ENCODE measurements at places on chromosomes 16 and 17. TPM values are rescaled to one million over a fixed set of nuclear protein-coding genes. Genes with fewer than 3 reads are reported as not detected.

SEPTIN1 gene
- total RNA-seq: not detected

PTGES3L gene
- 0.33 TPM for total RNA-seq

SPATA22 gene
- total RNA-seq: not detected

KCNH6 gene
- total RNA-seq: not detected

OR4D1 gene
- total RNA-seq: not detected

MT1H gene
- total RNA-seq: not detected

ZSCAN32 gene
- total RNA-seq: 13.7 TPM

PMP22 gene
- 30.7 TPM for total RNA-seq

TPSD1 gene
- total RNA-seq: not detected

CES5A gene
- total RNA-seq: not detected

QPRT gene
- total RNA-seq: 0.10 TPM

FADS6 gene
- not detected for total RNA-seq

ABCC3 gene
- 5.2 TPM for total RNA-seq

CHD9NB gene
- 0.38 TPM for total RNA-seq

GPRC5B gene
- 24.8 TPM for total RNA-seq

WSCD1 gene
- total RNA-seq: 30.1 TPM

TERB1 gene
- not detected for total RNA-seq

GNG13 gene
- not detected for total RNA-seq

TMEM98 gene
- total RNA-seq: 54.7 TPM

GINS2 gene
- total RNA-seq: 4.9 TPM

SLC16A11 gene
- total RNA-seq: 0.98 TPM

KRTAP2-3 gene
- not detected for total RNA-seq

CA7 gene
- total RNA-seq: not detected

MPHOSPH6 gene
- total RNA-seq: 23.5 TPM

CCL14 gene
- total RNA-seq: 32.7 TPM

CBLN1 gene
- not detected for total RNA-seq

ABCC11 gene
- total RNA-seq: not detected

PKMYT1 gene
- 11.4 TPM for total RNA-seq

PRSS22 gene
- total RNA-seq: not detected

TPSB2 gene
- total RNA-seq: not detected

TBKBP1 gene
- total RNA-seq: 15.4 TPM

VMP1 gene
- 267 TPM for total RNA-seq

CDH13 gene
- 235 TPM for total RNA-seq

PRR29 gene
- 0.33 TPM for total RNA-seq
